ENCODE measurements at places on chromosomes 1 and 21. TPM values are rescaled to one million over a fixed set of nuclear protein-coding genes. Genes with fewer than 3 reads are reported as not detected.

OR2L5 gene
- total RNA-seq, result not detected

DNA sequence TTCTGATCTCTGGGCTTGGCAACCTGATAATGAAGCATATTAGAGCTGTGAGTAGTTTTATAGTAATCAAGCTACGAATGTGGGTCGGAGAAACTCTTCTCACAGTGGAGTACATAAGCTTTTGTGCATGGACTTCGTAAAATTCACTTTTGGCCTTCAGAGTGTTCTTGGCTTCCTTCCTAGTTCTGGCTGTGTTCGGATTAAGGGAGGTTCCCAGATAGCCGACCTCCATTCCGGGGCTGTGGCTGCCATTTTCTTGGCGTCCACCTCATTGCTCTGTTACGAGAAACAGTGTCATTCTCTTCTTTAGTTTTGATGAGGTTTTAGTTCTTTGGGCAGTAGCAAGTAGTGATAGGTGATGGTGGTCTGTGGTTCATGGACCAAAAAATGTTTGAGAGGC lies 26.3 kb downstream of the CAMTA1 start:
- no peak overlapping the region for H3K4me3 ChIP-seq
- no peaks in the 10 kb centered on the region for H3K4me1 ChIP-seq
- H3K27me3 ChIP-seq, result no peaks in the 10 kb centered on the region
- DNase-seq, result no peak
- H3K27ac ChIP-seq, result no peak overlapping the region
- no peaks in the 10 kb centered on the region for H3K36me3 ChIP-seq

REN gene
- total RNA-seq, result not detected

PLA2G2D gene
- total RNA-seq, result not detected

All from activated CD8-positive, alpha-beta T cell treated with anti-CD3 and anti-CD28 coated beads, Interleukin-2, amount 10 ng/mL, durations not matched to agents 7 days and 5 days (primary cell).